ENCODE measurements at places on chromosomes 4 and X.

GRCh38 chr4:71367546-71367945 is 28.7 kb downstream of the SLC4A4 start:
- no peak for DNase-seq

DNA sequence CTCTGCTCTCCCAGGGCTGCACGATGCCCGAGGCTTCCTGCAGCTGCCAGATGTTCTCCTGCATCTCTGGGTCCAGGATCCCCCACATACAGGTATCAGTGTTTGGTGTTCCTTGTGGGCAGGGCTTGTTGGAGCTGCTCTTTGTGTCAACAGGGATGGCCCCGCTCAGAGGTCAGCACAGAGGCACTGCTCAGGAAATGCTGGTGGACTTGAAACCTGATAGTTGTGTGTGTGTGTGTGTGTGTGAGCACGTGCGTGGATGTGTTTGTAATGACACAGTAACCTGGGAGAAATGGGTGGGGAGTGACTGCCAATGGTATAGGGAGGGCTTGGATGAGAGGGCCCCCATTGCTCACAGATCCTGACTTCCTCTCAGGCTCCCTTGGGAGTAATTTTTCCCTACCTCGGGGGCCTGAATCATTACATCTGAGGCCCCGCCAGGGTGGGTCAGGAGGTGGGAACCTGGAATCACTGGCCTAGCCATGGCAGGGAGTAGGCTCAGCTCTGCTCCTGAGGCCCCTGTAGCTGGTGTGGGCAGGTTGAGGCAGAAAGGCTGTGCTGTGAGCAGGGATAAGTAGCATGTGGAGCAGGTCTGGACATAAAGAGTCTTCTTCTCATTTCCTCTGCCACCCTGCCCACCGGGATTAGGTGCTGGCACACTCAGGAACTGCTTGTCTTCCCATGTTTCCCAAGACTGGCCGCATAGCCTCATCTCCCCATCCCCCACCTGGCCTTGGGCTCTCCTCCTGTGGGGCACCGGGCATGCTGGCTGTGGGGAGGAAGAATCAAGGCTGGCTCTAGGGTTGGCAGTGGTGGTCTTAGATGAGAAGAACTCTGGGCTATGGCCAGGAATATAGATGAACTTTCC is 2.5 kb upstream of the EFNB1 start:
- no peak for DNase-seq

GRCh38 chr4:57074744-57075143 is 35.4 kb downstream of the IGFBP7 start:
- no peak for DNase-seq

GRCh38 chr4:173735049-173735448 is 205.0 kb upstream of the HAND2 start:
- no peak for DNase-seq

GRCh38 chr4:24471486-24472160 is 112.7 kb downstream of the DHX15 start:
- no peak for DNase-seq

- DNase-seq, result no peak
Observed at GRCh38 chr4:160319868-160320260, 1217.0 kb downstream of the RAPGEF2 start.

DNA sequence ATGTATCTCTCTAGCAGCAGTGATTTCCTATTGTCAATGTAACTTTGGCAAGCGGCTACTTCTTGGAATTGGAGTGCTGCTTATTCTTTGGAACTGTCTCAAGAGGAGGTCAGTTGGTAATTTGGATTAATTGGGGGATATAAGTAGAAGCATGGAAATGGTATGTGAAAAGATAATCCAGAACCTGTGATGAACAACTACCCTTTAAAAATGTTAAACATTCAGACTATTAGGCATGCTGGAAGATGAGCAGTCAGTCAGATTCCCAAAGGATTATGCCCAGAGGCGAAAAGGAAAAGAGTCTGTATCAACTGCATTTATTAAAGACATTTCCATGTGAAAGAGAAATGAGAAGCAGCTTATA is 62.5 kb downstream of the SEC24D start:
- DNase-seq, result no peak

GRCh38 chr4:7325541-7325940 is 109.2 kb downstream of the PSAPL1 start:
- DNase-seq, result no peak

- DNase-seq, result no peak
Observed at GRCh38 chr4:84573385-84574068, 9.4 kb upstream of the CDS1 start.

GRCh38 chrX:19174401-19175025 is 52.2 kb upstream of the ADGRG2 start:
- DNase-seq, result no peak

DNA sequence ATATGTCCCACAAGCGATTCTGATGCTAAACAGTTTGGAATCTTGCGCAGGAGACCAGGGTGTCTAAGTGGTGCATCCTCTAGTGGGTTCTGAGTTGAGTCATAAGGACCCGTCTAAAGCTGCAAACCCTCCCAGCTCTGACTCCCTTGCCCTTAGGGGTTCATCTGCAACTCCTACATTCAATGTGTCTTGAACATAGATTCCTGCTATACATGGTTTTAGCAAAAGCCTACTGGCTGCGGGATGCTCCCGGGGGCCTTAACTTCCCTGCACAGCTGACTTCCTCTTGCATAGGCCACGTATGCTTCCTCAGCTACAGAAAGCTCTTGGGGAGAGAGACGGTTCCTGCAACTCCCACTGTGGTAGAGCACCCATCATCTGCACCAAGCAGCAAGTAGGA is 236.7 kb downstream of the EVC2 start:
- DNase-seq, result no peak

DNA sequence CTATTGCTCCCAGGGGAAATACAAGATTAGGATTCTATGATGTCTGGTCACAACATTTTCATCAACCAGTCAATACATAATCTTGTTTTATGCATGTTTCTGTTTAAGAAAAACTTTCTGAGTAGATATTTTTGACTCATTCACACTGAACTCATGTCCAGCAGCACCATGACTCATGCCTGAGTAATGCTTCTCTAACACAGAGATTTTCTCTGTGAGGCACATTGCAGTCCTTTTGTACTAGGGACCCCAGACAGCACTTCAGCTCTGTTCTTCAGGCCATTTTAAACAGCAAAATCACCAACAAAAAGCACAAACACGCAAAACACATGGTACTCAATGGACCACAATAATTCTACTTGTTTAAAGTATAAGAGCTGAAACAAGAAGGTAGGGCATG is 83.6 kb downstream of the MXRA5 start:
- no peak for DNase-seq

DNA sequence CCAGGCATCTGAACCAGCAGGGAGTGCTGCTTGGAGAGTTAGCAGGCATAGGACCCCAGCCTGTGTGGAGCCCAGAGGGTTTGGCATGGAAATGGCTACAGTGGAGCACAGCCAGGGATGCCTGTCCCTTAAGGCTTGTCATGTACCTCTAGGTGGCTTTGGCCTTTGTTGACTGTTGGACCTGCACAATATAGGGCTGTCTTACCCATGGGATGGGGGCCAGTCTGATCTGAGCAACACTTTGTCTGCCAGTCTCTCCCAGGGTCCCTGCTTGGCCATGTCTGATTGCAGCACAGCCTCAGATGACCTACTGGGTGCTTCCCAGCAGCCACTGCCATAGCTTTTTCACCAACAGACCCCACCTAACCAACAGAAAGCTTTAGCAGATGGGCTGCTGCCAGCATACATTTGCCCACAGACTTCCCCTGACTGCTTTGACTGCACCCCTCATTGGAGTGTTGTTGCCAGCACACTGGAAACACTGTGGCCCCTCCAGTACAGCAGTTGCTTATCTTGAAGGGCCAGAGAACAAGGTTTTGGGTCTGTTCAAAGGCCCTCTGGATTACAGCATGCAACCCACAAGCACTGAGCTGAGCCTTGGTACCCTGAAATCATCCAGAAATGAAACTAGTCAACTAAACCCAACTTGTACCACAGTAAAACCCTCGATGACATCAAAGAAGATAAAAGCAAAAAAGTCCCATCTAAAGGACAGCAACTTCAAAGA is 22.1 kb downstream of the ANAPC10 start:
- DNase-seq, result no peak

- DNase-seq, result no peak
Observed at GRCh38 chrX:12673487-12673886, 117.7 kb upstream of the PRPS2 start.

- no peak for DNase-seq
Observed at GRCh38 chr4:26682436-26682835, 98.6 kb downstream of the TBC1D19 start.

- no peak for DNase-seq
Observed at GRCh38 chr4:6963139-6963611, 53.5 kb downstream of the TBC1D14 start.

Data from activated T-helper 1 cell treated with Interleukin-2 at 50 U/mL for 16 hours (primary cell).